Kidney (tissue), 22 donors: ENCODE measurements at places on chromosomes 7 and 10. TPM values are rescaled to one million over a fixed set of nuclear protein-coding genes. Genes with fewer than 3 reads are reported as not detected.

The NET1 gene
- polyA plus RNA-seq: 35.9 TPM

The VSIR gene
- polyA plus RNA-seq: 32.1 TPM

The C7orf33 gene
- polyA plus RNA-seq: not detected

The FXYD4 gene
- polyA plus RNA-seq: 392 TPM

The SYPL1 gene
- 90.8 TPM for polyA plus RNA-seq

The NT5C2 gene
- 30.9 TPM for polyA plus RNA-seq

The PAX4 gene
- not detected for polyA plus RNA-seq

The ABCB1 gene
- polyA plus RNA-seq: 29.1 TPM

The MYL10 gene
- polyA plus RNA-seq: not detected

The COBL gene
- 9.8 TPM for polyA plus RNA-seq

- DNase-seq: peak; percentile 88
Observed at GRCh38 chr10:97499561-97500296, 1.0 kb downstream of the UBTD1 start.

GRCh38 chr7:18889436-18889835 lies 228.0 kb downstream of the TWIST1 start:
- no peak for DNase-seq

GRCh38 chr7:142859829-142860228 lies 5.0 kb downstream of the EPHB6 start:
- DNase-seq: no peak

DNA sequence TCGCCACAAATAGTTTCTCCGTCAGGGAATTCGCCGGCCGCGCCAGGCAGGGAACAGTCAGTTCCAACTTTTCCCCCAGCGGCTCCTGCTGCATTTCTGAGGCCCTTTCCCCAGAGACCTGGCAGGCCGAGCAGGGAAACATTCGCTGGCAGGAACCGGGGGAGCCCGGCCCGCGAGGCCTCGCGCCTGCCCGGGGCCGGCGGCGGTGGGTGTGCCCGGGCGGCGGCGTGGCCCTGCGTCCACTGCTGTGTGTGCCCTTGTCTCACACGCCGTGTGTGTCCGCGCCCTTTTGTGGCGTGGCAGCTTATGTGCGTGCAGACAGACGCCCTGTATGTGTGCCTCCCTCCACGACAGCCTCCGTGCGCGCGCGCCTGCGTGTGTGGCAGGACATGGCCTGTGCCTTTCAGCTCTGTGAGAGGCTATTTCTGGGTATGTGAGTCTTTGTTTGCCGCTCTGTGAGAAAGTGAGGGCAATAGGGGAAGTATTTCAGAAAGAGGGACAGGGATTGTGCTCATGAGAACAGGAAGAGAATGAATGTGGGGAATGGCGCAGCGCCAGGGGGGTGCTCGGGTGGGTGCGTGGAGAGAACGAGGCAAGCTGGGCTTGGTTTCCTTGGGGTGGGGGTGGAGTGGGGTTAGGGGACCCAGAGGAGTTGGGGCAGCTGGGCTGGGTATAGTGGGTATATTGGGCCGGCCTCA lies 689 bp upstream of the SMARCD3 start:
- no peak for DNase-seq

DNA sequence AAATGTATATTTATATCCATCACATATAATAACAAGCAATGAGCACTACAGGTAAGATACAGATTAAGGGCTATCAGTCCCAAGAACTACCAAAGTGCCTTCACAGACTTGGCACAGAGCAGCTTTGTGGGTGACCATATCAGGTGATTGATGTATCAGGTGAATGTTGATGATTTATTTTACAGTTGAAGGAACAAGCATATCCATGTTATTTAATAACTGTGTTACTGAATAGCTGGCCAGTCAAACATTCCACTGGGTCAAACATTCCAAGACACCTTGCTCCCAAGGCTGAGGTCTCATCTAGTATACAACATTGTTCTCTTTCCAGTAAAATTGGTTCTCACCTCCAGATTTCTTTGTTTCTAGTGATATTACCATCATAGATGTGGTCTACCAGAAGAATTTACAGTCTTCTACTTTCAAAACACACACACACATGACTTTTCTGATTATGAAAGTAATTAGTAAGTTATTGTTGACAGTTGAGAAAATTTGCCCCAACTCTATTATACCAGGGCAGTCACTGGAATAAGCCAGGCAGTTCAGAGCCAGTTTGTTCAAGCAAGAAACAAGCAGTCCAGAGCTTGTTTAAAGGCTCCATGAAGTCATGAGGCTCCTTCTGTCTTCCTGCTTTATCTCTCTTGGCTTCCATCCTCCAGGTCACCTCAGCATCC lies 68.2 kb downstream of the ELAPOR2 start:
- no peak for DNase-seq

GRCh38 chr10:78759456-78760120 lies 309.2 kb upstream of the ZMIZ1 start:
- peak; percentile 63 for DNase-seq

DNA sequence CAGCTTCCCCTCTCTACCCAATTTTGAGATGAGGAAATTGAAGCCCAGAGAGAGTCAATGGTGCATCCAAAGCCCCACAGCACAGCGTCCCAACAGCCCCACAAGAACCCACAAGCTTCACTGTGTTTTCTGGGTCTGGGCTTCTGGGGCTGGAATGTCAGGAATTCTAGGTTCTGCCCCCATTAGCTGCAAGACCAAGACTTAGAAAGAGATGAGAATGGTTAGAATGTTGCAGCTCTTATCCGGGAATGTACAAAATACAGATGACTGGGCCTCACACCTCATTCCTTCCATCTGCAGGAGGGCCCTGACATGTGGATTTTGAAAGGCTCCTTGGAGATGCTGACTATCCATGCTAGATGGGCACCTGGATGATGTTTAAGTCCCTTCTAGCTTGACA lies 6.0 kb upstream of the SGPL1 start:
- no peak for DNase-seq

DNA sequence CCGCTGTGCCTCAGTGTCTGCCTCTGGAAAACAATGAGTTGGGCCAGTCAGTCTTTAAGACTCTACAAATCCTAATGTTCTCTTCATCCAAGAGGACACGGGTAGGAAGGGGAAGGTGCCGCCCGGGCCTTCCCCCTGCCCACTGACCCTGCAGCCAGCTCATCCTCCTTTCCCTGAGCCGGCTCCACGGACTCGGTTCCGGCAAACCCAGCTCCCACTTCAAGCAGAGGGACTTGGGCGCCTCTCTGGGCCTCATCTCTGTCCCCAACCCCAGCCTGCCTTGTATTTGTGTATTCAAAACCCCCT lies 95.6 kb downstream of the C10orf105 start:
- no peak for DNase-seq

DNA sequence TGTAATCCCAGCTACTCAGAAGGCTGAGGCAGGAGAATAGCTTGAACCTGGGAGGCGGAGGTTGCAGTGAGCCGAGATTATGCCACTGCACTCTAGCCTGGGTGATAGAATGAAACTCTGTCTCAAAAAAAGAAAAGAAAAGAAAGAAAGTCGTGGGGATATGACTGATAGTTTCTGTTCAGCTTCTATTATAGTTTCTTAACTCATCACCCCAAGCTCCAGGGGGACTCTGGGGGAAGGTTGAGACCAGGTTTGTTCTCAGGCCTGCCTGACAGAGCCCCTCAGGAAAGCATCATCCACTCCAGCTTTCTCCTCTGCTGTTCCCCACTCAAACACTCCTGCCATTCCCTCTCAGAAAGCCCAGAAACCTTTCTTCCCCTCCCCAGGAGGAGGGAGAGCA lies 542.4 kb upstream of the GALNT17 start:
- no peak for DNase-seq

GRCh38 chr7:10952588-10952987 lies 21.1 kb upstream of the PHF14 start:
- DNase-seq: no peak

DNA sequence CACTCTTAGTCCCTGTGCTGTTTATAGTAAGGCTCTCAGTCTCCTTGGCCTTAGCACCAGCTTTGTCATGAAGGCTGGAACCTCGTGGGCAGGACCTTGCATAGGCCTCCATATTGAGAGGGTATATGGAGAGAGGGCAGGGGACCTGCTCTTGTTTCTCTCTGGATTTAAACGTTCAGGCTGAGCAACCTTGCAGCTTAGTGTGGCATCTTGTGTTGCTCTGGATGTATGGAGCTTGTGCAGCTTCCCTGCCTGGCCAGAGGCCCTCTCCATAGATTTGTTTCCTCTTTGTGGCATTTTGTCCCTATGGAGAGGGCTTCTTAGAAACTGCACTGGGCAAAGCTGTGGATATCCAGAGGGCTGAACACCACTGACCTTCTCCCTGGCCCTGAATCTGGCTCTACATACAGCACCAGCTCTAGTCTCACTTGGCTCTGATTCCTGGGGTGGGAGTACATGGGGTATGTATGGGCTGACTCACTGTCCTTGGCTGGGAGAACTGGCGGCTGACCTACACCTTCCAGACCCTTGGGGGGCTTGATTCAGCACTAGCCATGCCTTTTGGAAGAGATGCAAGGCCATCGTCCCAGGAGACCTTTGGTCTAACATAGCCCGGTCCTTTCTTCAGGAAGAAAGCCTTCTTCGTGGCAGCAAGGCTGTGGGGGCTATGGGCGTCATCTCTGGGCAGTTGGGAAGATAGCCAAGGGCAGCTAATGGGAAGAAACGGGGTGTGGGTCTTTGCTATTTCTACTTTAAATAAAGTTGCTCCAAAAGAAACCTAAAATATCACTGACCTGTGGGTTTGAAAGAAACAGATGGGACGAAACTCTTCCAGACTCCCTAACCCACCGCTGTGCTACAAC lies 30.5 kb downstream of the ITPRIP start:
- no peak for DNase-seq

- peak; percentile 46 for DNase-seq
Observed at GRCh38 chr7:17298840-17299482, 509 bp downstream of the AHR start.

- DNase-seq: no peak
Observed at GRCh38 chr7:51366172-51366728, 49.6 kb upstream of the COBL start.

DNA sequence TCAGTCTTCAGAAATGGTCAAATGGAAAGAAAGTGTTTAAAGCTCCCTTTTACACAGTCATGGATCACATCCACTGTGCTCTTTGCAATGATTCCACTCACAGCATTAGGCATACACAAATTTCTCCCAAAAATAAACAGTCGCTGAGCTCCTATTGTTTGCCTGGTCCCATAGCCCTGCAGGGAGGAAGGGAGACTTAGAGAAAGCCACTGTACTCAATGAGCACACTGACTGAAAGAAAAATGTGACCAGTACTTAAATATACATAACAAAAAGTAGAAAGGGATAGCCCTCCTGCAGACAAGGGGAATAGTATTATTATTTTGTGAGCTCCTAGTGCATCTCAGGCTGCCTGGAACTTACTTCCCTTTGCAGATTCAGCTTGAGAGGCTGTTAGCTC lies 853.2 kb downstream of the GRID1 start:
- DNase-seq: no peak

GRCh38 chr7:31744294-31744874 lies 57.4 kb downstream of the PPP1R17 start:
- no peak for DNase-seq

GRCh38 chr7:87216701-87217508 lies 2.6 kb downstream of the TMEM243 start:
- DNase-seq: peak; percentile 62

DNA sequence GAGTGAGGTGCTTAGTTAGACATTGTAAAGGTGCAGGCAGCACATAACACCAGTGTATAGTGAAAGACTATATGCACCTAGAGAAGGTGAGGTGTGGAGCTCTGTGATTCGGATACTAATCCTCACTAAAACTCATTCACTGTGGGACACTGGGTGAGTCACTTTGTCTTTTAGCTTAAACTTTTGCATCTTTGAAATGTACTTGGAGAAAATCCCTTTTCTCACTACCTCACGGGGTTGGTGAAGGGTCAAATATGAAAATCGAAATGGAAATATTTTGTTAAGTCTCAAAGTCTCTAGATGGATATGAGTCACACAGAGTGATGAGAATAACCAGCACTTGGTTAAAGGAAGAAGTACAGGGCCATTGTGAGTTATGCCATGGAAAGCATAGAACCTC lies 38.0 kb downstream of the MDFIC start:
- DNase-seq: no peak

DNA sequence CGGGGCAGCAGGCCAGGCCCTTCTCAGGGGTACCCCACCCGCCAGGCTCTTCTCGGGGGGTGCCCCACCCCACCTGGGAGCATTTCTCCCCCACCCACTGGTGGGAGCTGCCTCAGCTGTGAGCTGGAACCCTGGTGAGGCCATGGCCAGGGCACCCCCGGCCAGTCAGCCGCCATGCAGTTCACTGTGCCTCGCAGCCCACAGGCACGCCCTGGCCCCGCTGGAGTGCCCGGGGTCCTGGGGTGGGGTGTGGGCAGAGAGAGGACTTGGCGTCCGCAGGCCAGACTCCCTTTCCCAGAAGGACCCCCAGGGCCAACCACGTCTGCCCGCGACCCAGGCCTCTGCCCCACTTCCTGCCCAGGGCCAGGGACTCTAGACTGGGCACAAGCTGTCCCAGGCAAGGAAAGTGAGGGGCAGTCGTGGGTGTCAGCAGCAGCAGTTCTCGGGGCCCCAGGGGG lies 13.1 kb downstream of the DPYSL4 start:
- no peak for DNase-seq

DNA sequence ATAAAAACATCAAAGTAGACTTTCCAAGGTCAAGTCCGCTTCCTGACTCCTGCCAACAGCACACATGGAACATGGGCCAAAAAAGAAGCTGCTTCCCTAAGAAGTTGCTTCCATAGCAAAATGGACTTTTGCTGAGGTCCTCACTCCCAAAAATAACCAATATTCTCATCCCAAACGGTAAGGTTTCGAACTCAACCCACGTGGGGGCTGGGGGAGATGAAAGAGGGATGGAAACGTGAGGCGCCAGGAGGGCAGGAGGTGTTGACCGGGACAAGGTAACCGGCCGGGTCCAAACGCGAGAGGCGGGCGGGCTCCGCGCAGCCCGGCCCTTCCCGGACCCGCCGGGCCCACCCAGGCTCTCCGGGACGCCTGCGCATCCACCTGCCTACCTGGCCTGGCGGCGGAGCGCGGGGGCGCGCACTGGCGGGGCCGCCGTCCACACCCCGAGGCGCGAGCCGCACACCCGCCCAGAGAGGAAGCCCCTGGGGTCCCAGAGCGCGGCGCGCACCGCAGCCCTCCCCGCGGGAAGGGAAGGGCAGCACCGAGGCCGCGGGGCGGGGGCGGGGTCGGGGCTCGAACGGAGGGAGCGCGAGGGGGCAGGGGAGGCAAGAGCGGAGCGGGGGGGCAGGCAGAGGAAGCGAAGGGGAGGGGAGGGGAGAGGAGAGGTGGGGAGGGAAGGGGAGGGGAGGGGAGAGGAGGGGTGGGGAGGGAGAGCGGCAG lies 742 bp downstream of the LMBR1 start:
- peak; percentile 89 for DNase-seq

DNA sequence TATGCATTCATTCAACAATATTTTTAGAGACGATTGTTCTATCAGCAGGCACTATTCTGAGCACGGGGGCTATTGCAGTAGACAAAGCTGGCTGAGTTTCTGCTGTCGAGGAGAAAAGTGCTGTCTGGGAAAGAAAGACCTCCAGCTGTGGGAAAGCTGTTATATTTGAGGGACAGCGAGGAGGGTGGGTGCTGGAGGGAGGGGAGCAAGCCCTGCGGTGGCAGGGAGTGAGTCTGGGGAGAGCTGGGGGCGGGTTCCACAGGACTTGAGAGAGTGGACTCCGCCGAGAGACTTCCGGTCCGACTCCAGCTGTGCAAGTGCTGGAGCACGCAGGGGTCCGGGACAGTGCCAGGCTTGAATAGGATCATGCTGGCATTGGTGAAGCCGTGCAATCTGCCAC lies 602.1 kb upstream of the FOXK1 start:
- DNase-seq: no peak
